ENCODE measurements at places on chromosomes 7 and 10. TPM values are rescaled to one million over a fixed set of nuclear protein-coding genes. Genes with fewer than 3 reads are reported as not detected.

GRCh38 chr7:136247211-136247610 lies 270.1 kb upstream of the MTPN start:
- ATAC-seq: no peak

Gene KIF20B
- 2.0 TPM for total RNA-seq

DNA sequence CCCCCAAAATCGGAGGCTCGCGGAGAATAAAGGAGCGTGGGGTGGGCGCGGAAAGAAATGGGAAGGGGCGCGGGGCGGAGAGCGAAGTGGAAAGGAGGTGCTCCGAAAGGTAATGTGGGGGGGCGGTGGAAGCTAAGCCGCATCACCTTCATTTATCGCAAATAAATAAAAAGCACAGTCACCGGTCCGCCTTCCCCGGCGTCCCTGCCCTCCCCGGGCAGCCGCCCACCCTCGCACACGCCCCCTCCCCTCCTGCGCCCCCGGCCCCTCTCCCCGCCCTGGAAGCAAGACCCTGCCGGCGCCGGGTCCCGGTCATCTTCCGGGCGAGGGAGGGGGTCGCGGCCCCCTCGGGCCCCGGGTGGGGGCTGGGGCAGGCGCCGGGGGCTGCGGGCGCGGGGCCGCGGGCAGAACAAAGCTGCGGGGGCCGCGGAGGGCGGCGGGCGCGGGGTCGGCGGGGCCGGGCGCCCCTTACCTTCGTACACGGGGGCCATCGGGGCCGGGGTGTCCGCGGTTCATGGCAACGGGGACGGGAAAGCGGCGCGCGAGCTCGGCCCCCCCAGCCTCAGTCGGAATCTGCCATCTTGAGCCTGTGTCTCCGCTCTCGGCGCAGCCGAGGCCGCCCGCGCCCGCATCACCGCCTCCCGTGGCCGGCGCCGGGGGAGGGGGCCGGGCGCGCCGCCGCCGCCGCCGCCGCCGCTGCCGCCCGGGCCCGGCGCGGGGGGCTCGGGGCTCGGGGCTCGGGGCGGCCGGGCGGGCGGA lies 486 bp downstream of the HIPK2 start:
- ATAC-seq: peak; percentile 55

DNA sequence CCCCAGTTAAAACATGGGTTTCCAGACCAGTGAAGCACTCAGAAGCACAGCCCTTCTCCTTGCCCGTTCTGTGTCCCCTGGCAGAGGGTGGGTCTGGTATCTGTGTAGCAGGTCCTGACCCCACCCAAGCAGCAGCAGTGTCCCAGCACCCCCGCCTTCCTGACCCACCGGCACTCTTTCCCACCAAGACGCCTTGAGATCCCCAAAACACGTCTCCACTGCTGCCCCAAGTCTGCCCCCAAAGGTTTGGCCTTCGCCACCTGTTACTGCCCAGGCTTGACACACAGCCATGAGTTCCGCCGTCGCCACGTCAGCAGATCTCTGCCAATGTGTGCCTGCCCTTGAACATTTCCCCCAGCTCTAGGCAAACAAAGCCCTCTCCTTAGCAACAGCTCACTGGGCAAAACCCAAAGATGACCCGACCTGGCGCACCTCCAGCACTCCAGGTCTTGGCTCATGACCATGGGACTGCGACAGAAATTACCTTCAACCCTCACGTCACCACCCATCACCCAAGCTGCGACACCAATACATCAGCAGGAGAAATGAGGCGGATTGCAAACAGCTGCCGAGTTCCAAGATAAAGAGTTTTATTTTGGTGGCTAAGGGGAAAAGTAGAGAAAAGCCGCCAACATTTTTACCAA lies 75.6 kb downstream of the CTBP2 start:
- ATAC-seq: peak; percentile 64

DNA sequence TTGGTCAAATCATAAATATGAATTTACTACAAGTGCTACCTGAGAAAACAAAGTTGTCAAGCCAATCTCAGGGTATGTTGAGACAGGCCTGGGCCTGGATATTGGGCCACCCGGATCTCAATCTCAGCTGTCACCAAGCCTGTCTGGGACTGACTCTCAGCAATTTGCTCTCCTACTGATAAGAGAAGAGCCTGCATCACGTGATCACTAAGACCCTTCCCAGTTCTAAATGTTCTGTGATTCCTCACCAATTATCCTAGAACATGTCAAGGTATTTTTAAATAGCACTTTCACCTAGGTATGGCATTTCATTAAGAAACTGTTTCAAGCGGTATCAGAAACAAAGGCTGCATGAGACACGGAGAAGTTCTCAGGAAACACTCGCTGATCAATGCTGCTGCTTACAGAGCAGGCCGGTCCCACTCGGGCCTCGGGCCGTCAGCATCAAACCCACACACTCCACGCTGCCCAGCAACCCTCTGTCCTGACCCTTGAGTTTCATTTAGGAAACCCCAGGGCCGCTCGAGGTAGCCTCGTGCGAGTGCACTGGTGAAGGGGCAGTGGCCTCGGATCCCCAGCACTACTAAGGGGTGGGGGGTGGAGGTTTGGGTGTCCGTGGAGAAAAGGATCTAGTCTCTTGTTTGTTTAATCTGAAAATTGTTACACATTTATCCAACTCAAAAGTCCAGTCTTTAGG lies 4.1 kb downstream of the KLF6 start:
- no peak for ATAC-seq

DNA sequence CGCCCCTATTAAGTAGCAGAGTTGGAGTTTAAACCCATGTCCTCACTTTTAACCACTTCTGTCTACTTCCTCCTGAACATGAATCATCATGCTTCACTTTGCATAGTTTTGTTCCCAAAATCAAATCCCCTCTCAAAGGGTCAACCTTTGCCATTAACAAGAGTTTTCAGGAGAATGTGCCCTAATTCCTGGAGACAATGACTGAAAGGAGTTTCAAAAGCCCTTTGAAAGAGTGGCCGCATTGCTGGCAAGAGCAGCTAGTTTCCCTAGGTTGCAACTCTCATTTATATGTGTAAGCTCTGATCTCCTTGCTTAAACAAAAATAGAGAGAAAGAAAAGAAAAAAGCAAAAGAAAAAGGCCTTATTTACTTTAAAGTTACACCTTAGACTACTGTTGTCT lies 9.2 kb downstream of the LGI1 start:
- no peak for ATAC-seq

DNA sequence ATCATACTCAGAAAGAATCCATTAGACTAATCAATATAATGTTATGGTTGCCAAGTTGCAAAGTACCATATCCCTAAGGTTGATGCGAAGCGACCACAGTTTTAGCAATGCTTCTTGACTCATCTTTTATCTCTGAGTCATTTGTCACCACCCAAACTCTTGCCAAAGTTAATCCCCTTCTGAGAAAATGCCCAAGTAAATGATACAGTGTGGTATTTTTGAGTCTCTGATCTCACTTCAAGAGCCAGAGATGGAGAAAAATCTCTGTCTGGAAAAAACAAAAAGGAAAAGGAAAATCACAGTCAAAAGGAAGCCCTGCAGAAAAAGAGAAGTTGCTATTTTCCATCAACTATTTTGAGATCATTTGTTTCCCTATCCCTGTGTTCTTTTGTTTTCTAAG lies 26.7 kb upstream of the OTUD1 start:
- no peak for ATAC-seq

DNA sequence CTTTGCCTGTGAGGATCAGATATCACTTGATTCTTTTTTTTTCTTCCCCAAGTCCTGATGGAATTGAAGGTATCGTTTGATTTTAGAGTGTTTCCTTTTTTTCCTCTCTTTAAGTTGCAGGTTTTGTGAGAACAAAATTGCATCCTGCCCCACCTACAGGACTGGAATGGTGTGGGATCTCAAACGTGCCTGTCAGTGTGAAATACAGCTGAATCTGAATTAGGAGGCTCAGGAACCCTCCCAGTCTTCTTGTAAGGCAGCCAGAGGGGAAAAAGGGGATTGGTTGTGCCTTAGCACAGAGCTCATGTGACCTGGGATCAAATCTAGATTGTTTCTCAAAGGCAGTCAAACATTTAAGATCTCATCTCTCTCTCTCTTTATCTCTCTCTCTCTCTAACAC lies 32.7 kb upstream of the KLHL7 start:
- ATAC-seq: peak; percentile 56

DNA sequence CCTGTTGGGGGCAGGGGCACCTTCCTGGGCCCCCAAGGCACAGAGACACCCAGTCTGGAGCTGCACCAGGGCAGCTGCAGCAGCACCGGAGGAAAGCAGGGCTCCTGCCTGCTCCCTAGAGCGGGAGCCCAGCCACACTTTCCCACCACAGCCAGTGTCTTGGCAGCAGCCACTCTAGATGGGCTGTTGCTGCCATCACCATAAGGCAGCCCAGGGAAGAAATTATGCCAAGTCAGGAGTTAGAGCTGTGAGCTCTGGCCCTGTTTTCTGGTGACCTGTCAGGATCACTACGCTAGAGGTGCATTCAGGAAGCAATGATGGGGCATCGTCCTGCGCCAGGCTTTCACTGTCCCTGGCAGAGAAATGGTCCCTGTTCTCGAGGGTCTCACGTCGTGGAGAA lies 38.0 kb upstream of the ZNRF2 start:
- ATAC-seq: no peak

GRCh38 chr7:36627836-36628235 lies 96.5 kb downstream of the AOAH start:
- no peak for ATAC-seq

GRCh38 chr7:65269150-65269856 lies 104.4 kb upstream of the ZNF92 start:
- ATAC-seq: peak; percentile 100

DNA sequence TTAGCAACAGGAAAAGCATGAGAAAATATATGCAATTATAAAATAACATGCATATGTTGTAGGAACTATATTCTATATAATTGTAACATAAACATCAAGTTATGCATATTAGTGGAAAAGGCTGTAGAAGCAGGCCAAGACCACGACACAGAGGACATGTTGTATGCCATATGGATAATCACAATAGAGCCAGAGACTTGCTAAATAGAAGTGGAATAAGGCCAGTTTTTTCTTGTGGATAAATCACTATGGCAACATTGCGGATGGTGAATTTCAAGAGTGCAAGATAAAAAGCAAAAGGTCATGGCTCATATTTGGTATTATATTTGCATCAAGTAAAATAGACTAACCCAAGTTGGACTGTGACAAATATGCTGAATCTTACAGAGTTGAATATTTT lies 93.0 kb downstream of the PCDH15 start:
- no peak for ATAC-seq

Data from motor neuron (in vitro differentiated cells).